ENCODE measurements at places on chromosomes 4 and X.

- peak; percentile 87 for DNase-seq
Observed at GRCh38 chr4:48779998-48780864, at the start of gene FRYL. FRYL (minus strand) TSS chr4:48780279; CDS start chr4:48634410, 145,869 bp downstream.

DNA sequence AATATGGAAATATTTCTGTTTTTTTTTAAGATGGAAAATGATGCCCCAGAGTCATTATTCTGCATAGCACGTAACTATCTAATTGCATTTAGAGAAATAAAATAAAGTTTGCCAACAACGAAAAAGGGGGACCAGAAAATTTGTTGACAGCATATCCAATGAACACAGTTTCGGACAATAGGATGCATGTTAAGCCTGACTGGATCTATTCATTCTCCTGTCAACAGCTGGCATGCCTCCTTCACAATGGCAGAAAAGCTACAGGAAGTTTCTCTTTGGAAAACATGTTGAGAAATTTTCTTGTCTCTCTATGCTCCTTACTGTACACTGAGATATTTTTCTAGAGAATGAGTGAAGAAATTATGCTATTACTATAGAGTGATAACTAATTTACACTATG, 262.5 kb downstream of the GRID2 start:
- DNase-seq: no peak

DNA sequence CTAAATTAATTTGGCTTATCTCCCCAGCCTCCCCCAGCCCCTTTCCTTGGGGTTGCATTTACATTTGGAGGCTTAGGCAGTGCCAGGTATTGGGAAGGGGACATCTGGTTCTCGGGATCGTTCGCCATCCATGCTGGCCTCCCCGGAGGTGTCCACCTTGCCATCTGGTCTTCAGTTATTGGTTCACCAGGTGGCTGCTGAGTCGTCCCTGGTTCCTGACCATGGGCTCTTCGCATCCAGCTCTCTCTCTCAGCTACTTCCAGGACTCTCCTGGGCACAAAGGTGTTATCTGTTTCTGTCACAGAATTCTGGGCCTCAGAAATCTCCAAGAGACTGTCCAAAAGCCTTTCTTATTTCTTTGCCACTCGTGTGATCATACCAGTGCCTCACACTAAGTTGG, 75.4 kb upstream of the SCOC start:
- no peak for DNase-seq

DNA sequence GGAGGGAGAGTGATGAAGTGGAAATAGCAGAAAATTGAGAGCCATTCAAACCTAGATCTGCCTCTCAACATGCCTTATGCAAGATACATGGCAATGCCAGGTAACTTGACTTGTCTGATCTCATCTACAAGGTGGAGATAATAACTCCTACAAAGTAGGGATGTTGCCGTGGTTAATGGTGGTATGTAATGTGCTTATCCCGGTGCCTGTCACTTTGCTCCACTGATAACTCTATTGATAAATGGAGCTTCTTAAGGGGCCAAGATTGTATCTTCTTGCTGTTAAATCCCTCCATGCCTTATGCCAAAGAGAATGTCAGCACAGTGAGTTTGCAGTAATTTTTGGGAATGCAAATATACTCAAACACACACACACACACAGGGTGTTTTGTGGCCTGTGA, 355.8 kb downstream of the MAPK10 start:
- no peak for DNase-seq

DNA sequence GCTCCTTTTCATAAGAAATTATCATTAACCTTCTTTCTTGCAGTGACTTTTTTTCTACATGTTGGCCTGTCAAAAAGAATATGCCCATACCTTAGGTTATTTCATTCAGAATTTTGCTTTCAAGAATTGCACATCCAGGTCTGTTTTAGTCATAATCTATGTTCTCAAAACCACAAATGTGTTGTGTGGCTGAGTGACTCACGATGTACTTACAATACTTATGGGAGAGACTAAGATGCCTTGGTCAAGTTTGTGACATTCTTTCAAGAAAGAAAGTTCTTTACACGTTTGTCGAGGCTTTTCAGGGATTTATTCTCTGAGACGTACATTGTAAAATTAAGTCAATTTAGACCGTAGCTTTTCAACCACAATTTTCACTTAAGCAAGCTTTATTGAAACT, 396.7 kb downstream of the FSTL5 start:
- DNase-seq: no peak

GRCh38 chr4:111127841-111128240, 505.0 kb upstream of the PITX2 start:
- no peak for DNase-seq

Data from activated CD4-positive, alpha-beta T cell treated with anti-CD3 and anti-CD28 coated beads, Interleukin-2, amount 50 U/mL, for 24 hours (primary cell).